Sciatic nerve (tissue), 2 donors: ENCODE measurements at places on chromosomes 6 and 20. TPM values are rescaled to one million over a fixed set of nuclear protein-coding genes. Genes with fewer than 3 reads are reported as not detected.

CASS4 gene
- 2.4 TPM for total RNA-seq

KCNB1 gene
- 4.9 TPM for total RNA-seq

TFAP2A gene
- 1.6 TPM for total RNA-seq

CCDC28A gene
- 16.8 TPM for total RNA-seq

AHCY gene
- total RNA-seq: 48.1 TPM

FAM217A gene
- not detected for total RNA-seq

OXT gene
- not detected for total RNA-seq

EDN3 gene
- total RNA-seq: not detected

THBD gene
- total RNA-seq: 25.3 TPM

DNA sequence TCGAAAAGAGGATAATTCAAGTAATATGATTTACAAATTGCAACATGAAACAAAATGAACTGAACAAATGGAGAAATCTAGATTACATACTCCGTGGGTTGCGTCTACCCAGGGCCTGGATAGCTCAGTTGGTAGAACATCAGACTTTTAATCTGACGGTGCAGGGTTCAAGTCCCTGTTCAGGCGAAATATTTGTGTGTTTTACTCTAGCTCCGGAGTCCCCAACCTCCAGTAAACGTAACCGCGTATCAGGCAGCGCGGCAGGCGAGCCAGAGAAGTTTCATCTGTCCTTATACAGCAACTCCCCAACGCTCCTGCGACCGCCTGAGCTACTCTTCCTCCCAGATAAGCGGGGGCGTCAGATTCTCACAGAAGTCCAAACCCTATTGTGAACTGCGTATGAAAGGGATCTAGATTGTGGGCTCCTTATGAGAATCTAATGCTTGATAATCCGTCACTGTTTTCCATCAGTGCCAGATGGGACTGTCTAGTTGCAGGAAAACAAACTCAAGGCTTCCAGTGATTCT, 176.1 kb downstream of the TRIM27 start:
- DNase-seq: no peak

GRCh38 chr6:110448846-110449540, 27.4 kb downstream of the SLC22A16 start:
- no peak for DNase-seq

DNA sequence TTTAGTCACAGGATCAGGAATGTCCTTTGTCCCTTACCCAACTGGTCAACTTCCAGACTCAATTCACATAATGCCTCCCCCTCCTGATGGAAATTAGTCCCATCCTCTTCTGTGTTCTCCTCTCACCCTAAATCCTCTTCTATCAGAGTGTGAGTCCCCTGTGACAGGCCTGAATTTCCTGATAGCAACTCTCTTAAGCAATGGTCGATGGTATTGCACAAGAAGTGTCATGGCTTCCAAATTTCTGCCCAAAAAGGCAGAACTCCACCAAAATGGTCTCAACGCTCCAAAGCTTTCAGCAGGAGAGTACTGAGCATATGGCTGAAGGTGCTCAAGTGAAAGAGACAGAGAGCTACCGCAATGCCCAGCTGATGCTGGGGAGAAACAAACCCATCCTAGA, 2.4 kb downstream of the PREP start:
- DNase-seq: no peak

DNA sequence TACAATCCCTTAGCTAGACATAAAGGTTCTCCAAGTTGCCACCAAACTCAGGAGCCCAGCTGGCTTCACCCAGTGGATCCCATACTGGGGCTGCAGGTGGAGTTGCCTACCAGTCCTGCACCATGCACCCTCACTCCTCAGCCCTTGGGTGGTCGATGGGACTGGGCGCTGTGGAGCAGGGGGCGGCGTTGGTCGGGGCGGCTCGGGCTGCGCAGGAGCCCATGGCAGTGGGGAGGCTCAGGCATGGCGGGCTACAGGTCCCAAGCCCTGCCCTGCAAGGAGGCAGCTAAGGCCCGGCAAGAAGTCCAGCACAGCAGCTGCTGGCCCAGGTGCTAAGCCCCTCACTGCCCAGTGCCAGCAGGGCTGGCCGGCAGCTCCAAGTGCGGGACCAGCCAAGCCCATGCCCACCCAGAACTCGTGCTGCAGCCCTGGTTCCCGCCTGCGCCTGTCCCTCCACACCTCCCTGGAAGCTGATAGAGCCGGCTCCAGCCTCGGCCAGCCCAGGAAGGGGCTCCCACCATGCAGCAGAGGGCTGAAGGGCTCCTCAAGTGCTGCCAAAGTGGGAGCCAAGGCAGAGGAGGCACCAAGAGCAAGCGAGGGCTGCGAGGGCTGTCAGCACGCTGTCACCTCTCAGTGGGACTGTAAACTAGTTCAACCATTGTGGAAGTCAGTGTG, 912.1 kb downstream of the PHF3 start:
- DNase-seq: no peak

DNA sequence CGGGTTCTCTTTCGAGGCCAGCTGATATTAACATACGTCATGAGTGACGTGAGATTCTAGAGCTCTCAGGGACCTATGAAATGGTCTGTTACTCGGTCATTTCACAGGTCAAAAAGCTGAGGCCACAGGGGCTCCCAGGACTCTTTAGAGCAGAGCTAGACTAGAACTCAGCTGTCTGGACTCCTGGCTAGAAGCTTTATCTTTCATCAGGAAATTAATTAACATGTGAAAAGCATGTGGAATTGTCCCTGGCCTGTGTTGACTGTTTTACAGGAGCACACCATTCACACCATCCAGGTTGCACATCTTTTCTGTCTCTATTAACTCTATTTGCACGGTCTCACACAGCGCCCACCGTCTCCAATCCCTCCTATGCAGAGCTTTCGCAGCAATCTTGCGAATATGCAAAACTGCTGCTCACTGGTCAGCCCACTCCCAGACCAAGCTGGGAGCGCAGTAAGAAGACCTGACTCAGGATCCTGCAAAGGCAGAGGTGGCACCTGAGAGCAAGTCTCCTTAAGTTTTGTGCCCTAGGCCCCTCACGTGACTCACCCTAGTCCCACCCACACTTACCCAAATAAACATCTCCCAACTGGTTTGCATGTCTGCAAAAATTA, 522.5 kb downstream of the CD83 start:
- DNase-seq: no peak

GRCh38 chr20:11738852-11739251, 178.8 kb upstream of the BTBD3 start:
- no peak for DNase-seq

DNA sequence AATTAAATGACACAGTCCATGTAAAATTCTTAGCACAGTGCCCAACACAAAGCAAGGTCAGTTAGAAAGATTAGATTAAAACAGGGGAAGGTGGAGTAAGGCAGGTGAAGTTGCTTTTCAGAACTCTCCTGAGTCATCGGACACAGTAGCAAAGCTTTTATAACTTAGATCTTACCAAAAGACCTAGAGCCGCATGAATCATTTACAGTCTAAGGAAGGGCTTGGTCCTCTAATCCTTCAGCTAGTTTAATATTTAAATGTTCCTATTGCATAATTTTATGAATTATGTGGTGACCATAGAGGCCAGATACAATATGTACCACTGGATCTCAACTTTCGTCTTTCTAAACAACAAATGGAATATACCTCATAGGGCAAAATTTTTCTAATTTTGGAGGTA, 202.1 kb upstream of the SNX9 start:
- no peak for DNase-seq

GRCh38 chr6:120935908-120936307, 398.4 kb downstream of the TBC1D32 start:
- no peak for DNase-seq

GRCh38 chr20:40815156-40816038, 126.4 kb upstream of the MAFB start:
- DNase-seq: no peak

- no peak for DNase-seq
These were observed 194.8 kb upstream of the PRSS16 start for GRCh38 chr6:27052731-27053082.

DNA sequence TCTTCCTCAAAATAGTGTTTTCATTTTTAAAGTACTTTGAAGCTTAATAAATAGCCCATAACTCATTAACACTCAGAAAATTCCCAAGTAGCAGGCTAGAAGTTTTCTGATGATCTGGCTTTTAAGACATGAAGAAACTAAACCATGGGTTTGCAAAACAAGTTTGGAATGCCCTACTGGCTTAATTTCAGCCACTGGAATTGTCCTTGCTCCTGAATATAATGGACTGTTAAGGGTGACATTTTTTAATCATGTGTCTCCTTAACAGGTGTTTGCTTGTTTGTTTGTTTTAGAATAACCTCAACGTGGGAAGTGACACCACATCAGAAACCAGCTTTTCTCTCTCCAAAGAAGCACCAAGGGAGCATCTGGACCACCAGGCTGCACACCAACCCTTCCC, 49.1 kb downstream of the ISM1 start:
- no peak for DNase-seq

- no peak for DNase-seq
These were observed 85.4 kb upstream of the MYLIP start for GRCh38 chr6:16043171-16044135.

GRCh38 chr6:37304766-37305165, 46.8 kb upstream of the TMEM217 start:
- no peak for DNase-seq

DNA sequence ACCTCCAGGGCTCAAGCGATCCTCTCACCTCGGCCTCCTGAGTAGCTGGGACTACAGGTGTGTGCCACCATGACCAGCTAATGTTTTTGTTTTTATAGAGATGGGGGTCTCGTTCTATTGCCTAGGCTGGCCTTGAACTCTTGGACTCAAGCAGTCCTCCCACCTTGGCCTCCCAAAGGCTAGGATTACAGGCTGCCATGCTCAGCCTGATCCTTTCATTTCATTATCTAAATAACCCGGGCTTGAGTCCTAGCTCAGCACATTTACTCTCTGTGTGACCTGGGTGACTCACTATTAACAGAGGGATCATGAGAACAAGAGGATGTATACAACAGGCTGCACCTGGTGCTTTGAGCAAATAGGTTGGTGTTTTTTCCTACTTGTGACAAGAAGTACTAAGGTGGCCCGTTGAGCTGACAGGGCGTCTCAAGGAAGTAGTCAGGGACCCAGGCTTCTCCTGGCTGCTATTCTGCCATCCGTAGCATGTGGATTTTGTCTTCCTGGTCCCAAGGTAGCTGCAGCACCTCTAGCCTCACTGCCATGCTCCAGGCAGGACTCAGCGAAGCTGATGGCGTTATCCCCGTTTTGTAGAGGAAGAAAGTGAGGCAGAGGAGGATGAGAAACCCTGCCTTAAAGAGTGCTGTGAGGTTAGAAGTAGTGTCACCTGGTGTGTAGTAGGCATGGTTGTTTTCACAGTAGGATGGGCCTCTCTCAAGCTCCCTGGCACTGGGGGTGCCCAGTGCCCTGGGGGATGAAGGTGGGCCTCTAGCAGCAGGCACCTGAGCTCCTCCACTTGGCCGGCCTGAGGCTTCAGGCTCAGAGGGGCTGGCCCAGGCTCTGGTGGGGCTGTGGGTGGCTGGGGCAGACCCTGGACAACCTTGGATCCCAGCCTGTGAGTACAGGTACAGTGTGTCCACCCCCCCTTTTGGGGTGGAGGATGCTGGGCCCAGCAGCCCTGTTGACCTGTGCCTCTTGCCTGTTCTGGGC, 62.4 kb downstream of the ADNP start:
- no peak for DNase-seq
